Activated CD4-positive, alpha-beta T cell treated with anti-CD3 and anti-CD28 coated beads for 1 hour (primary cell): ENCODE measurements at places on chromosomes 6 and 20.
A peak's percentile ranks its signal among the peaks of the same experiment; 100 is the strongest.

- no peak for DNase-seq
Observed at GRCh38 chr6:133980168-133980567, 27.1 kb downstream of the TBPL1 start.

- DNase-seq = no peak
Observed at GRCh38 chr6:167919349-167919748, 78.1 kb upstream of the KIF25 start.

DNA sequence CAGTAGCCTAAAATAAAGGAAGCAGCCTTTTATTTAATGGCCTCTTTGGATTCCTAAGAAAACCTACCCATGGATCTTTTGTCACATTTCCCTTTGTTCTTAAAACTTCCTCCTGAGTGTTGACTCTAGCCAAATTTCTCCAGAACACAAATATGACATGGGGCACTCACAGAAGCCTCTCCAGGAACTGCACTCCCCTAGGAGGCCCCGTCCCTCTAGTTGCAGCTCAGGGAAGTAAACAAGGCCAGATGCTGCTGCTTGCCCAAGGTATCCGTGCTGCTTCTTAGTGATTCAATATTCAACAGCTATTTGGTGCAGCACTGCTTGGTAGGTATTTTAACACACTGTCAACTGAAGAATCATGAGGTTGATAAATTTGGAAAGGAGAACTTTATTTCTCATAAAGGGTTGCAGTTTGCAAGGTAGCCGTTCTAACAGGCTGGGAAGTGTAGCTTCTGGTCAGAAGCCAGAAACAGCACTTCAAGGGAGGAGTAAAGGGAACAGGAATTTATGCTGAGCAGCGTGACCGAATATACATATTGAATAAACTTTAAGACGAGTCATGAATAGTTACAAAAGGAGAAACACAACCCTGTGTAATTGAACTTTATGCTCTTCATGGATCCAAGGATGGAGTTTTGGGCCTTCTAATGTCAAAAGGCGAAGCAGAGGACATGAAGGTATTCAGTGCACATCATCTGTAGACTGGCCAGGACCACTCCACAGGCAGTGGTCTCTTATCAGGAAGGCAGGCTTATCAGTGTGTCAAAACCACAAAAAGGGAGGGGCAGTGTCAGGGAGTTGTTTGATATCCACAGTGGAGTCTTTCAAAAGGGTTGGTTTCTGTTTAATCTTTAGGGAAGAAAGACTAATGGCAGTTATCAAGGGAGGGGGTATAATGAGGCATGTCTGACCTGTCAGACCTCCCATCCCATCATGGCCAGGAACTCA lies 63.3 kb downstream of the CD24 start:
- no peak for DNase-seq

GRCh38 chr6:70221025-70221714 lies 81.7 kb downstream of the COL9A1 start:
- no peak for DNase-seq

GRCh38 chr6:122182061-122182460 lies 217.4 kb upstream of the HSF2 start:
- no peak for DNase-seq

DNA sequence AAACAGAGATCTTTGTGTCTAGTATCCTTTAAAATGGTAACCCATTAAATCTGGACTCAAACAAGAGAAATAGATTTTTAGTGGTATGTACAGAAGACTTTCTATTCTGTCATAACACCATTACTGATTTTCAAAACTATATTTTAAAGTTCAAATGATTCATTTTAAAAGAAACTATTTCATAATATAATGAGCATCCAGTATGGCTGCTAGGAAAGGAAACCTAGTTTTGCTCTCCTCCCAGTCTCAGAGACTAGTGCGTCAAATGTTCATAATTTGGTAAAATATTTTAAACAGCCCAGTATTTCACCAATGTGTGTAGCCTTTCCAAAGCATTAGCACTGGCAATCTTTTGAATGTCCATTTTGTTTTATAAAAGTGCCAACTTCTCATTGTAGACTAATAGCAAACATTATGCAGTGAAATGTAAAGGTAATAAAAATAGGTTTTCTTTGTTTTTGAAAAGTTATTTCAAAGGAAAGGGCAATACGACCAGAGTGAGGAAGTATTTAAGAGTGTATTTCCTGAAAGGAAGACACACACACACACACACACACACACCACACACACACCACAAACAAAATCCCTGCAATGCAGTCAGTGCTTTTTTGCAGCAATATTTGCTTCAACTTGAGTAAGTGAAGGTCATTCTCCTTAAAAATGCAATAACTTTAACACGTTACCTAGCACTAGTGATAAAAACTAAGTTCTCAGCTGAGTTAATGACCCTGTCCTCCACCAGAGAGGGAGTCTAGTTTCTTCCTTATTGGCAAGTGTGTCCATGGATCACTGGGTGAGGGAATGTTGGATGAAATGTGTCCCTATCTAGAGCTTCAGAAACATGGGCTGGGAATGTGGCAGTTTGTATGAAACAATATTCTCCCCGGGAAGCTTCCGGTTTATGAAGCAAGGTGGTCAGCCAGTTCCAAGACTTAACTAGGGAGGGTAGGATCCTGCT lies 4.6 kb downstream of the PPP1R3G start:
- no peak for DNase-seq

DNA sequence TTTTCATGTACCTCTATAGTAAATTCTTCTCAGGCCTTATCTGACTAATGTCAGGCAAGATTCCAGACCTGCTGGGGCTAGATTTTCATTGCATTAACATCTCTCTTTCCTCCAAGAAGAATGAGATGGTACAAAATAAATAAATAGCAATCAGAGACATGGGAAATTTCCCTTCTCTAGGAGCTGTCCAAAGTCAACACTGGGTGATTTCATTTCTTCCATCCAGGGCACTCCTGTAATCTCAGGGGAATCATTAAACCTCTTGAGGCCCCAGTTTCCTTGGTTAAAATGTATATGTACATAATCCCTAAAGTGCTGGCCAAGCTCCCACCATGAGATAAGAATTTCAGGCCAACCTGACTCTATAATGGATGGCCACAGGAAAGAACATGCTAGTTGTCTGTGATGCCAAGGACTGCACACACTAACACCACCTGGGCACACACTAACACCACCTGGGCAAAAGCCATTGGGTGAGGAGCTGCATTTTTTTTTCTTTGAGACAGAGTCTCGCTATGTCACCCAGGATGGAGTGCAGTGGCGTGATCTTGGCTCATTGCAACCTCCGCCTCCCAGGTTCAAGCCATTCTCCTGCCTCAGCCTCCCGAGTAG lies 912 bp downstream of the IL17F start:
- no peak for DNase-seq

DNA sequence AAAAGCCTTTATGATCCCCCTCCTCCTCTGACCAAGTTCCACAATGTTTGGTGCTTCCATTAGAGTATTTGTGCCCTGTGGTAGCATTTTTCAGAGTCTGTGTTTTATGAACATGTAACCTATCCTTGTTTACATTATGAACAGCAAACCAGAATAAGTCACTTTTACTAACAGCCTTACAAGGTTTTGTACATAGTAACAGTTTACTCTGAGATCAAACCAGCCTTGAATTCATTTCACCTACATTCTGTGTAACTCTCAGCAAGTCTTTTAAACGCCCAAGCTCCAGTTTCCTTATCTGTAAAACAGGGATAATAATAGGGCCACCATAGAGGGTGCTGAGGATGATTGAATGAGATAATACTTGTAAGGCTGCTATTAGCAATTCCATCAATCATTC lies 175.0 kb downstream of the PHACTR1 start:
- DNase-seq = no peak

GRCh38 chr20:25865715-25866656 lies 169.3 kb upstream of the ZNF337 start:
- DNase-seq = peak; percentile 68

DNA sequence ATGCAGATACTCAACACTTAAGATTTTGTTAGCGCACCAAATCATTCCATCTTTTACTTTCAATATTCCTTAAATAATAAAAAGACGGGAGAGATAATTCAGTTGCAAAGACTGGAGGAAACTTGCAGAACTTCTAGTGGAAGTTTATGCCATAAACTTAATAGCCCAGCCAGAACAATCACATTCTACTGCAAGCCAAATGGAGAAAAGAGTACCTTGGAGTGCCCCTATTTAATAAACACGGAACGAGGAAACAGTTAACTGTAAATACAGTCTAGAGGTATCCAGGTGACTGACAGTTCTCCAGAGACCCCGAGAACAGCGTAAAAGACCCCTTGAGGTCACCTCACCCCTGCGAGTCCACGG lies 635 bp downstream of the SLC35B3 start:
- DNase-seq = no peak

GRCh38 chr20:58466729-58467571 lies 48.2 kb downstream of the APCDD1L start:
- no peak for DNase-seq

DNA sequence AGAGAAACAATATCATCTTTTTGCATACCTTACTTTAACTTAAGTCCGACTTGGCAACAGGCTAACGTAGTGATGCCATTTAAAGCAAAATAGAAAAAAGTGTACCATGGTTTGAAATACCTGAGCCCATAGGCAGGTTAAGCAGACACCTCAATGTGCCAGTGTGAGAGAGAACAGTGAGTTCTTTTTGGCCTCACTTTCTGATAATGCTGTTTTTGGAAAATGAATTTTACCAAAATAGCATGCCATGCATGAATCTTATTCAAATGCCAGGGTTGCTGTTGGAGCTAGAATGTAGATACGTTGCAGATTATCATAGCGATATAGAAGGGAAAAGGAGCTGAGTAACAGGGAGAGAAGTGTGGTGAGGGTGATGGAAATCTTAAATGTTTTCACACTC lies 170.2 kb downstream of the OTOR start:
- no peak for DNase-seq

GRCh38 chr6:20335872-20336271 lies 65.8 kb upstream of the E2F3 start:
- no peak for DNase-seq

GRCh38 chr6:158607411-158608170 lies 37.0 kb downstream of the DYNLT1 start:
- no peak for DNase-seq

GRCh38 chr20:41248368-41249024 lies 69.0 kb downstream of the ZHX3 start:
- DNase-seq = no peak

GRCh38 chr6:157116426-157116825 lies 206.9 kb downstream of the TMEM242 start:
- DNase-seq = no peak

GRCh38 chr6:88866856-88867255 lies 96.6 kb downstream of the RNGTT start:
- DNase-seq = no peak

GRCh38 chr20:22890594-22891300 lies 144.4 kb upstream of the SSTR4 start:
- DNase-seq = no peak

DNA sequence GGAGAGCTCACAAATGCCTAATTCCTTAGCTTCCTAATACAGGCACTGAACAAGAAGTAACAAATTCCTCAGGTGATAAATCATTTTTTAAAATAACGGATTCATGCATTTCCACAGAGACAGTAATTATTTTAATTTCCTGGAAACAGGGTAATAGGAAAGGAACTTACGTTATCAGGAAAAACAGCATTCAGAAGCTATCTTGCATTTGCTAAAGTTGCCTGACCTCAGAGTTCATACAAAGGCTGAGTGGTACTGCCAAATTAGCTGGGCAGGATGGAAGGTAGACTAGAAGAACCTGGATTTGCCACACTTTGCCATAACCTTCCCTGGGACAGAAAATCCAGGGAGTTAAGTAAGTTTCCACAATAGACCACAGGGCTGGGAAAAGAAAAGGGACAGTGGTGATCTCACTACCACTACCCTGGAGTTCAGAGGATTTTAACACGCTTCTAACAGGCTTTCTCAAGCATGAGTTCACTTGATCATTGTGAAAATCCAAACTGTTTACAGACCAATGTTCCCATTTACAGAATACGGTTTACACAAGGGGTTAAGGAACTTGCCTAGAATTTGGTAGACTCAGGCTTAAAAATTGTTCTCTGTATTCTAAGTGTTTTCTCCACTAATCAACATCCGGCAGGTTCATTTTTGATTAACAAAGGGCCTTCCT lies 57.0 kb downstream of the KIF13A start:
- DNase-seq = no peak

DNA sequence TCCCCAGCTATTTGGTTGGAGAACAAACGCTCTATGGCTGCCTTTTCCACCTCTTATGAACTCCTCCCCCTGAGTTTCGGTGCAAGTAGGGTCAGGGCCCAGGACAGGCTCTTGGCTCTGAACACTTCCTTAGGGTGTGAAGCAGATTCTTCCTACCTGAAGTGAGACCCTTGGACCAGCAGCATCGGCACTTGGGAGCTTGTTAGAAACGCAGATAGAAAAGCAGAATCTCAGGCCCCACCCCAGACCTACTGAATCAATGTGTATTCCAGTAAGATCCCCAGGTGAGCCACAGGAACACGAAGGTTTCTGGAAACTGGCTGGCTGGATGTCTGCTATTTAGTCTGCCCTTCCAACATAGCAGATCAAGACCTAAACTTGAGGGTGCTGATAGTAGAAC lies 3.2 kb downstream of the FAM50B start:
- DNase-seq = no peak

- no peak for DNase-seq
Observed at GRCh38 chr20:6168204-6168603, 45.4 kb upstream of the FERMT1 start.

GRCh38 chr6:151409260-151409659 lies 17.9 kb upstream of the ZBTB2 start:
- DNase-seq = no peak

DNA sequence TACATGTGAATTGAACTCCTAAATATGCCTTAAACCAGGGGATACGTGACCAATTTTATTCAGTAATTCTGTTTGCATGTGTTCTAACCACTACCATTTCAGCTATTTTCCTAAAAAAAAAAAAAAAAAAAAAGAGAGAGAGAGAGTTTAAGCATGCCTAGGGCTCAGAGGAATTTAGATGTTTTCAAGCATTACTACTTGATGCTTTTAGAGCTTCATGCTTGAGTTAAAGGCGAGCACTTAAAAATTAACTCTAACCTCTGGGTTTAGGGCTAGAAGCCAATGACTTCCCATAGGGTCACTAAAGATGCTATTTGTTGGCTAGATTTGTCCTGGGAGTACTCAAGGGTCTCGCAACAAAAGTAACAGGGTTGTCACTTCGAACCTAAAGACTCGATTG lies 217.7 kb downstream of the ATXN1 start:
- no peak for DNase-seq

DNA sequence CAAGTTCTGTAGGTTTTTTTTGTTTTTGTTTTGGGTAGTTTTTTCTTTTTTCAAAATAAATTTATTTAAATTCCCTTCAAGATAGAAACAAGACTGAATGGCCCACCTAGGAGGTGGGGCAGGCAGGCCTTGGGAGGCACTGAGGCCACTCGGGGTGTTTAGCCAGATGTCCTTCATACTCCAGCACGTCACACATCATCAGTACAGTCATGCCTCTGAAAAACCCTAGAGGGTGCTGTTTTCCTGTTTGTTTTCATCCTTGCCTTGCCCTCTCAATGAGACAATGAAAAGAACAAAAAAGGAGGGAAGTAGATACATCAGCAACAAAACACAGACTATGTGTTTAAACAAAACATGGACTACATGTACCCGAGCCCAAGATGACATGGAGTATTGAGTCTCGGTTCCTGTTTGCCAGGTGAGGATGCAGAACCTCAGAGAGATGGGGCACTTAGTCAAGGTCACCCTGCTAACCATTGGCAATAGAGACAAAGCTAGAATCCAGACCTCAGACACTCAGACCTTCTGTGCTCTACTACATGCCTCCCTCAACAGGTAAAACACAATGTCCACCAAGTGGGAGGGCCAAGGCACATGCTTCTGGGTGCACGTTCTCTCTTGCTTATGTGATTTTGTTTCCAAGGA lies 26.8 kb upstream of the CLIC5 start:
- DNase-seq = no peak

- no peak for DNase-seq
Observed at GRCh38 chr6:89987830-89988229, 93.6 kb downstream of the GJA10 start.

GRCh38 chr20:45970646-45971424 lies 1.2 kb downstream of the ZNF335 start:
- no peak for DNase-seq
